ENCODE measurements at places on chromosomes 7 and 10. TPM values are rescaled to one million over a fixed set of nuclear protein-coding genes. Genes with fewer than 3 reads are reported as not detected.
A peak's percentile ranks its signal among the peaks of the same experiment; 100 is the strongest.

DNA sequence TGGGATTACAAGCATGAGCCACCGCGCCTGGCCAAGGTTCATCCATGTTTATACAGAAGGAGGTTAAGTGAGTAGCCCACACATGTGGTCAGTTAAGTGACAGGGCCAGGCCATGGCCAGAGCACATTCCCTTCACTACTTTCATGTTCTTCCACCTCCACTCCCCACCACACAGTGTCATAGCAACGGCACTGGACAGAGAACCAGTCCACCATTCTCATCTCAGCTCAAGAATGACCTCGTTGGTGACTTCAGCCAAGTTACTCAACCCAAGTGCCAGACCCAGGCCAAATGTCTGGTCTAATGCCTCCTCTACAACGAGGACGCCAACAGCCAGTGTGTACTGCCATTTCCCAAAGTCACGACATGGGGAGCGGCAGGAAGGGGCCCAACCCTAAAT, 62.4 kb downstream of the INHBA start:
- peak; percentile 37 for DNase-seq

Gene AGAP5
- total RNA-seq, result 1.0 TPM

- peak; percentile 89 for DNase-seq
Observed at GRCh38 chr7:101681170-101682007, 52.3 kb upstream of the MYL10 start.

GRCh38 chr7:80472491-80473200, 39.2 kb downstream of the GNAT3 start:
- no peak for DNase-seq
